ENCODE measurements at places on chromosomes 12 and 14. TPM values are rescaled to one million over a fixed set of nuclear protein-coding genes. Genes with fewer than 3 reads are reported as not detected.

- no peak for DNase-seq
These were observed 123.3 kb downstream of the KCNA5 start for GRCh38 chr12:5166976-5167375.

DNA sequence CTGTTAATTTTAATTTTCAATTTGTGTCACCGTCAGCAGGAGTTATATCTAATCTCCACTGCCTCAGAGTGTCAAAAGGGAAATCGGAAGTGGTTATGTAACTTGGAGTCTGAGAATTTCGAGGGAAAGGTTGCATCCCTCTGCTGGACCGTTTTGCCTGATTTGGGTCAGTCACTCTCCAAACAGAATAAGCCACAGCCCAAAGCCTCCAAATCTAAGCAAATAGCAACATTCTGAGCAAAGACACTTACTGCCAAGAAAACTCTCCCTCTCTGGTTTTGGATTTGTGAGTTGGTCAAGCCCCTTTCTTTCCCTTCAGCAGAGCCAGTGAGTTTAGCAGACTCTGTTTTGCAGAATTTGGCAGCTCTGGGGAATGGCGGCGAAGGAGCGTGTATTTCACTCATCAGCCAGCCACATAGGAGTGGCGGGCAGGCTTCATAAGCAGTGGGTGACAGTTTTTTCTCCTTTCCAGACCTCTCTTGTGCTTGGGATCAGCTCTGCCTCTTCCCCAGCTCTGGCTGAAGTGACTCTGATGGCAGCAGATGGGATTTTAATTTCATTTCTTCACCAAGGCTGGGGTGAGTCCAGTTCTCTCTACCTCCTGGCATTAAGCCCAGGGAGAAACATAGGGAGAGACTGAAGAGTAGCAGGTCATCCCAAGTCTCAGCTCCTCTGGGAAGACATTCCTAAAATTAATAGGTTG lies 218.7 kb upstream of the NOS1 start:
- DNase-seq, result no peak

GRCh38 chr14:90368946-90369721 lies 27.7 kb upstream of the CALM1 start:
- DNase-seq, result peak; percentile 76

C12orf60 gene
- 0.59 TPM for total RNA-seq

HAL gene
- total RNA-seq, result 0.29 TPM

DNA sequence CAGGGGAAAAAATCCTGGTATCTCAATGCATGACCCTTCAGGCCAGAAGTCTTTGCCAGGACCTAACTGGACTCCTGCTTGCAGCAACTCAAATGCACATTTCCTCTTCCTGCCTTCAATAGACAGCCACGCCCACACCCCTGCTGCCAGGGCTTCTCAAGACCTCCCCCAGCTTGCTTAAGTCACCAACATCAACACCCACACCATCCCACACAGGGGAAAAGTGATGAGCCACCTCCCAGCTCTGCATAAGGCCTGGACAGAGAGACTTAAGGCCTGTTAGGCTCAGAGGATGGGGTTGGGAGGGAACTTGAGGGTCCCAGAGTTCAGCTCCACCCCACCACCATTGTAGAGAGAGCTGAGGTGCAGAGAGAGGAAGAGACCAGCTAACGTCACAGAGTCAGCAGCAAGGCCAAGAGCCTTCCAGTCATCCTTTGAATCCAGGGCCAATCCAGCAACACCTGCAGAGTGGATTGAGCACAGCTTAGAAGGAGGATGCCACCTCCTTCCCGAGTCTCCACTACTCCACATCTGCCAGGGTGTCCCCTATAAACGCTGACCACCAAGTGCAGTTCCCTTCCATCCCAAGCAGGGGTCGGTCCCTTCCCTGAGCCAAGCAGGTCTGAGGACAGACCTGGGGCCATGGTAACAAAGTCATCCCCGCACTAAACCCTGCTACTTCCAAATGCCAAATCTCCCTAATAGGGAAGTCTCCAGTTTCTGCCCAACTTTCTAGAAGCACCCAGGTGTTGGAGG lies 50.0 kb downstream of the KDM2B start:
- peak; percentile 95 for DNase-seq

KIF26A gene
- not detected for total RNA-seq

DNA sequence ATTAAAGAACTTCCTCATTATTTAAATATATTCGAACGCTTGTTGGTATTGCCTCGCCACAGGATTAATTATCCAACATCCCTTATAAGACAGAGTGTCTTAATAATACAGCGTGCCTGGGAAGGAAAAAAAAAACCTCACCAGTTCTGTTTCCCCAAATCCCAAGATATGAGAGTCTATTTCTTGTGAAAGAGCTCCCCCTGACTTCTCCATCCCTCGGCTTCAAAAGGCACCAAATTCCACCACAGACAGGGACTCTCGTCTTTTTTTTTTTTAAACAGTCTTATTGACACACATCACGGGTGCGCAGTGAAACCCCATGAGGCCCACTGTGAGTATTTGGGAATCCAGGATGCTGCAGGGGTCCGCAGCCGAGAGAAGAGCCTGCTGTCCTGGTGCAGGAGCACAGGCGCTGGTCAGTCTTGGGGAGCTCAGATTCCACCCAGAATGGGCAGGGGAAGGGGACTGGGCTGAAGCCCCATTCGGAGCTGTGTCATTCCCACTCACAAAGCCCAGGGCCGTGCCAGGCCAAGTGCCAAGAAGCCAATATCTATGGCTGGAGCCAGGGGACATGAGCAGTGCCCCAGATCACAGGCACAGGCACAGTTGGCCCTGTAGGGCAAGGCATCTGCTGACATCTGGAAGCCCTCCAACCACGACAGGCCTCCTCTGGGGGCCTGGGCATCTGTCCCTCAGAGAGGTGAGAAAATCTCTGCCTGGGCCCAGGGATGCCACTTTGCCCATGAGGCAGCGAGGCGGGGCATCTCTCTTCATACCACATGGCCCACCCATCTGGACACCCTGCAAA lies 71.9 kb downstream of the BCL11B start:
- no peak for DNase-seq
